ENCODE measurements at places on chromosomes 3 and 15.

- no peak for DNase-seq
These were observed 15.2 kb downstream of the C3orf22 start for GRCh38 chr3:126543457-126544061.

- DNase-seq, result no peak
These were observed 239.4 kb upstream of the LRRN1 start for GRCh38 chr3:3559786-3560185.

GRCh38 chr15:60585743-60586708 lies 107.1 kb upstream of the ICE2 start:
- DNase-seq, result peak; percentile 60

GRCh38 chr3:101963902-101964362 lies 114.6 kb downstream of the NFKBIZ start:
- DNase-seq, result no peak

DNA sequence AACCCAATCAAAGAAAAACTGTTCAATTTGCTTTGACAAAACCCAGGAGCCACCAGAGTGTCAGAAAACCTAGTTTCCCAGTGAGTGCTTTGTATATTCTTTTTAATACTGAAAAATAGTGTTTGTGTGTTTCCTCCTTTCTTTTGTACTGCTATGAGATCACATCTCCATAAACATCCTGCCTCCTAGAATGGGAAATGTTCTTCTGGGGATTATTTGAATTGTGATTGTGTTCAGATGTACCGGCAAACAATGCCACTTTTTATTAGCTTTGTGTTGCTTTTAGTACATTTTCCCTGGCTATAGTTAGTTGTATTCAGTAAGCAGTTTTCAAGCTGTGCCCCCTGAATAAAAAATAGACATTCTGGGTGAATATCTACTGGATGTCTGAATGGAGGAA lies 148.0 kb upstream of the NR2E3 start:
- DNase-seq, result no peak

DNA sequence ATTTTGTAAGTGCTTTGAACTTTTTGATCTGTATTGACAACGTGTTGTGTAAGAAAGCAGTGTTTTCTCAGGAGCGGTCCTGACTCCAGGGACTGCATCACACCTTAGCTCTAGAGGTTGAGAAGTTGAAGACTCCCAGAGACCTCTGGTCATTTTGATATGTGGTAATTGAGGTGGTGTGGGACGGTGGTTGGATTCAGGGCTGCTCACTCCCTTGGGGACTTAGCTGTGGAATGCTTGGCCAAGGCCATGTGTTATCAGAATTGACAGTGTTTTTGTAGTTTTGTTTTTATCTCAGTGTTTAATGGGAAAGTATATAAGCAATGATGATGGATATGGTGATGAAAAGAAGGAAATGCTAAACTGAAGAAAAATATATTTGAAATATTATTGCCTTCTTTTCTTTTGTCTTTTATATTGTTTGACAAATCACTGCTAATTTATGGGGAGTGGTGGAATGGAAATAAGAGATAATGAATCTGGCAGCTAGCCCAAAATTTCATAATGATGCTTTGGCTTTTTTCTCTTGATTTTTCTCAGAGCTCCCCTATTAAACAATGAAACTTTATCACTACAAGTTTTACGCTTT lies 16.0 kb downstream of the CMSS1 start:
- no peak for DNase-seq

DNA sequence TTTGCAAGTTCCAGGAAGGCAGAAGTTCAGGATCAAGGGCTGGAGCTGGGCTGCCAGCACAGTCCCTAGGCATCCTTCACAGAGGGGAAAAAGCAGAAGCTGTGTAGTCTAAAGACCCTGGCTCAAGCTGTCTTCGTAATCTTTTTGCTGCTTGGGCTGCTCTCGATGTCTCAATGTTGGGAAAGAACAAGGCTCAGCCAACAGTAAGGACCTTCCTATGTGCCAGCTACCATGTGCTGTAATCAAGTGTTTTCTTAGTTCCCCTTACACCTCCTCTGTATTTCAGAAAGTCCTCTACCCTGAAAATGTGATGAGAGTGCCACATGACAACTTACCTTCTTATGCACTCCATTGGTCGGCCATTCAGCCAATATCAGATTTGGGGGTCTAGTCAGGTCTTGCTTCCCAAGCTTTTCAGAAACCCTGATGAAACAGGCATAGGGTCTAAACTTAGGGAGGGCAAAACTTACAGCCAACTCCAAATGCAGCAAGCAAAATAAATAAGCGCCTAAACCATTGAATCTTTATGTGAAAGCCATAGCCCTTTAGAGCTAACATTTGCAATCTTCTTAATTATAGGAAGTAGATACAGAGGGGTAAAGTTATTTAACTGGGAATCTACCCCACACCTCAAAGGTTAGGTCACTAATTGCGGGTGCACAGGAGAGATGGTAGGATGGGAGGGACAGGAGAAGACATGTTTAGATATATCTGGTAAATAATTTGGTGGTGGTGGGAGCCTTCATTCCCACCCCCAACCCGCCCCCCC lies 1.2 kb upstream of the EDEM1 start:
- no peak for DNase-seq

GRCh38 chr3:45711931-45712330 lies 22.7 kb downstream of the SACM1L start:
- DNase-seq, result no peak

DNA sequence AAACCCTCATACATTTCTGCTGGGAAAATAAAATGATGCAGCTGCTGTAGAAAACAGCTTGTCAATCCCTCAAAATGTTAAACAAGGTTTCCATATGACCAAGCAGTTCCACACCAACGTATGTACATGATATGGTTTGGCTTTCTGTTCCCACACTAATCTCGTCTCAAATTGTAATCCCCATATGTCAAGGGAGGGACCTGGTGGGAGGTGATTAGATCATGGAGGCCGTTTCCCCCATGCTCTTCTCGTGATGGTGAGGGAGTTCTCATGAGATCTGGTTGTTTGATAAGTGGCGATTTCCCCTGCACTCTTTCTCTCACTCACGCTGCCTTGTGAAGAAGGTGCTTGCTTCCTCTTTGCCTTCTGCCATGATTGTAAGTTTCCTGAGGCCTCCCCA lies 100.6 kb upstream of the SLC24A5 start:
- DNase-seq, result no peak

DNA sequence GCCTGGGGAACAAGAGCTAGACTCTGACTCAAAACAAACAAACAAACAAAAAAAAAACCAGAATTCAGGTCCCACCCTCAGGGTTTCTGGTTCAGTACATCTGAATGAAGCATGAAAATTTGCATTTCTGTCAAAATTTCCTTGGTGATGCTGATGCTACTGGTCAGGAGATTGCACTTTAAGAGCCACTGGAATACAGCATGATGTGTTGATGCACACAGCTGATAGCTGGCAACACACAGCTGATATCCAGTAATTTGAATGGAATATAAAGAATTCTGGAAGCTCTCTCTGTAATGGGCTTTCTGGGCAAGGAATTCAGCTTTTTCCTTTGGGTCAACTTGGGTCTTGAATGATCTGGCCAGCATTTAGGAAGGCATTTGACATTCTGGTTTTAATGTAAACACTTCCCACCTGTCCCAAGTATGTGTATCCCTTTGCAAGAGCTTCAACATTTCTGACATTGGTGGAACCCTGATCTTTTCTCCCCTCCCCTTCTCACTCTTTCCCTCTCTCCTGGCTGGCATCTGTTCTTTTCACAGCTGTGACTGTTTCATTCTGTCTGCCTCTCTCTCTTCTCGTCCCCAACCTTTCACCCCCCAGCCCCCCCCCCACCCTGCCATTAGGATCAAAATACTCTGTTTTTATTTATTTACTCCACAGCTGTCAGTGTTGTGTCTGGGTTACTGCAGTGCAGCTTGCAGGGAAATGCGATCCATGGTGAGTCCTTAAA lies 189.5 kb downstream of the TPRG1 start:
- DNase-seq, result no peak

DNA sequence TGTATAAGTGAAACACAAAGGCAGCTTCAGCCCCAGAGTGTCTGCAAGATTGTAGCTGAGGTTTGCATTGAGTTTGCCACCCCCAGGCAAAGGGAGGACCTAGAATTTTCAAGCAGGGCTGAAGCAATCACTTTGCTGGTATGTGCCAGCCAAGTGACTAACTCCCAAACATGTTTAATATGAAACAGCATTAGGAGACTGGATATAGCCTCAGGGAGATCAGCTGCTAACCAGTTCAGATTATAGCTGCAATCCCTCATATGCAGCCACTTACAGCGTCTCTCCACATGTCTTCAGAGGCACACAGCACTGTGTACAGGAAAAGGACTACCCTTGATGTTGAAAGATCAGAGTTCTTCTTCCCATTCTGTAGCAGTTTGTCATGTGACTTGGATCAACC lies 38.4 kb upstream of the PPP2R3A start:
- no peak for DNase-seq

- DNase-seq, result no peak
These were observed 26.5 kb downstream of the IQGAP1 start for GRCh38 chr15:90414408-90415028.

- DNase-seq, result no peak
These were observed 3.1 kb downstream of the CIDEC start for GRCh38 chr3:9876991-9877390.

GRCh38 chr3:129824926-129825541 lies 68.5 kb downstream of the TMCC1 start:
- peak; percentile 37 for DNase-seq

DNA sequence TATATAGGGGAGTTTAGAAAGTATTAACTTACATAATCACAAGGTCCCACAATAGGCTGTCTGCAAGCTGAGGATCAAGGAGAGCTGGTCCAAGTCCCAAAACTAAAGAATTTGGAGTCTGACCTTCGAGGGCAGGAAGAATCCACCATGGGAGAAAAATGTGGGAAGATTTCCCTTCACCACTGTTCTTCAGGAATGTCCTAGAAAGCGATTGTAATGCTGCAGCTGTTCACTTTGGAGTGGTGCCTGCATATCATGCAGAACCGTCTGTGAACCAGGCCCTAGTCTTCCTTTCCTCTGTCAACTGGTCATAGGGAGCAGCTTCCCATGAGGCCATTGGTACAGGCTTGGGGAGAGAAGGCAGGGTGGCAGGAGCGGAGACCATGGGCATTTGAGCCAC lies 497.9 kb upstream of the ARPP21 start:
- DNase-seq, result no peak

DNA sequence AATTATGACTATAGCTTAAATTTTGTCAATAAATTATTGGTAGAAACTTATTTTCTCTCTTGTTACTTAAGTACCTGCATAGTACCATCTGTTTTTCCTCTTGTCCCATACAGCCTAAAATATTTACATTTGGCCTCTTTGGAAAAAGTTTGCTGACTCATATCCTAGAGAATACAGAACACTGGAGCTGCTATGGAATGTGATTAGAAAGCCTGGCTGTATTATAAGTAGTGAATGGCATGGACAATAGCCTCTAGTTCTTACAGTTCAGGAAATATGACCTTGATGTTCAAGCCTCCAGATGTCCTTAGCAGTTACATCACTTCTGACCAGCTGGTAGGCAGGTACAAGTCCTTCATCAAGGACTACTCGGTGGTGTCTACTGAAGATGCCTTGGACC lies 28.3 kb downstream of the ST8SIA2 start:
- DNase-seq, result no peak

DNA sequence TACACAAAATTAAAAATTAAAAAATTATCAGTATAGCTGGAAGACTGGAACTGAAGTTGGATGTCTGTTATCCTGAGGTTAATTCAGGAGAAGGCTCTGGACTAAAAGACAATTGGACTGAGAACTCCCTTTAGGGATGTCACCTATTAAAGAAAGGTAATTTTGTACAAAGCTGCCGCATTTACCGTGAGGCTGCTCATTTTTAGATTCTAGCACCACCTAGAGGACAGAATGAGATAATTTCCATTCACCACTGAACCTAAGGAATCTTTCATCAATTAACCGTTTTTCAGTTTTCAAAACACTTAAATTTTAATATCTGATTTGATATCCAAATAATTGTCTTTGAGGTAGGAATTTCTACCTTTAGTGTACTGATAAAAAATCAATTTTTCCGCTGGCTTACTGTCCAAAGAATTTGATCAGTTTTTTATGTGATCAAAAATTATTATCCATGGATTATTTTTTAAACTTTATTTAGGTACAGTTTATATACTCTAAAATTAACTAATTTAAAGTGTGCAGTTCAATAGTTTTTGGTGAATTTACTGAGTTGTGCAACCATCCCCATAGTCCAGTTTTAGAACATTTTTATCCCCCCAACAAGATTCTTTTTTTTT lies 106.7 kb upstream of the TNIK start:
- DNase-seq, result no peak

- DNase-seq, result no peak
These were observed 21.9 kb downstream of the PLCL2 start for GRCh38 chr3:16906682-16907081.

DNA sequence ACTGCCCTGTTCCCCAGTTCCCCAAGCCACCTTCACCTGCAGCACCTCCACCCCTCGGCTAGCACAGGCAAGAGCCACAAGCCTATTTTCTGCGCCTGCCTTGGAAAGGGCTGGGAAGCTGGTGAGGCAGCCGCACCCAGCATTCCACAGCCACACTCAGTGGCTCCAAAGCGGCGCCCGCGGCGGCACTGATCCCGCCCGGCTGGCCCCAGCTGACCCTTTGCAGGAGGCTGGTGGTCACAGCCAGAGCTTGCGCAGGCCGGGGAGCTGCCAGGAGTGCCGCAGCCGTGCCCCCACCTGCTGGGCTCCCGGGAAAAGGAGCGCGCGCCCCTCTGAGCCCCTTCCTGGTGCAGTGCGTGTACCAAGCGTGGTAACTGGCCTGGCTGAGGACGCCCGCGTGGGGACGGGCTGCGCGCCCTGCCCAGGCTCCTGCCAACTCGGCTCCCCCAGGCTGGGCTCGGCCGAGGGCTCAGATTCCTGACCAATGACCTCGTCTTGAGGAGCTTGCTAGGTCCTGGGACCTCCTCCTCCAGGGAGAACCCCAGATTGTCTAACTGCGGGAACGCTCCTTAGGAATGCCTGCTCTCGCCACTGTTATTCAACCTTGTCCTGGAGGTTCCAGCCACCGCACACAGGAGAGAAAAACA lies 13.3 kb downstream of the GRAMD2A start:
- DNase-seq, result no peak

GRCh38 chr3:179716811-179717210 lies 64.0 kb downstream of the USP13 start:
- DNase-seq, result no peak

- no peak for DNase-seq
These were observed 64.9 kb upstream of the POLG start for GRCh38 chr15:89399238-89400115.

GRCh38 chr15:92415639-92416297 lies 22.1 kb downstream of the ST8SIA2 start:
- no peak for DNase-seq

Measured in T-helper 2 cell (primary cell).